Upper lobe of left lung (tissue), 6 donors: ENCODE measurements at places on chromosomes 2 and 18. TPM values are rescaled to one million over a fixed set of nuclear protein-coding genes. Genes with fewer than 3 reads are reported as not detected.

GRCh38 chr2:196566961-196567666 is 72.4 kb upstream of the CCDC150 start:
- H3K36me3 ChIP-seq: no peaks in the 10 kb centered on the region
- no peaks in the 10 kb centered on the region for H3K27me3 ChIP-seq
- no peak for DNase-seq
- H3K4me3 ChIP-seq: no peak overlapping the region

- H3K27me3 ChIP-seq: peaks cover 6% of the 10 kb centered on the region
- no peaks in the 10 kb centered on the region for H3K36me3 ChIP-seq
- DNase-seq: peak; percentile 86
- peak overlapping the region; percentile 50 for H3K4me3 ChIP-seq
These were observed 1.0 kb upstream of the NFATC1 start for GRCh38 chr18:79394534-79395307.

DNA sequence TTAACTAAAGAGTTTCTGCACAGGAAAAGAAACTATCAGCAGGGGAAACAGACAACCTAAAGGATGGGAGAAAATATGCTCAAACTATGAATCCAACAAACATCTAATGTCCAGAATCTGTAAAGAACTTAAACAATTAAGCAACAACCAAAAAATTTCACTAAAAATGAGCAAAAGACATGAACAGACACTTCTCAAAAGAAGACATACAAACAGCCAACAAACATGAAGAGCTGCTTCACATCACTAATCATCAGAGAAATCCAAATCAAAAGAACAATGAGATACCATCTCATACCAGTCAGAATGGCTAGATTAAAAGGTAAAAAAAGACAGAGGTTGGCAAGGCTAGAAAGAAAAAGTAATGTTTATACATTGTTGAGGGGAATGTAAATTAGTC is 8.8 kb upstream of the GULP1 start:
- no peak overlapping the region for H3K27ac ChIP-seq
- H3K4me3 ChIP-seq: no peak overlapping the region
- H3K36me3 ChIP-seq: no peaks in the 10 kb centered on the region
- no peak for DNase-seq
- H3K27me3 ChIP-seq: no peaks in the 10 kb centered on the region

DNA sequence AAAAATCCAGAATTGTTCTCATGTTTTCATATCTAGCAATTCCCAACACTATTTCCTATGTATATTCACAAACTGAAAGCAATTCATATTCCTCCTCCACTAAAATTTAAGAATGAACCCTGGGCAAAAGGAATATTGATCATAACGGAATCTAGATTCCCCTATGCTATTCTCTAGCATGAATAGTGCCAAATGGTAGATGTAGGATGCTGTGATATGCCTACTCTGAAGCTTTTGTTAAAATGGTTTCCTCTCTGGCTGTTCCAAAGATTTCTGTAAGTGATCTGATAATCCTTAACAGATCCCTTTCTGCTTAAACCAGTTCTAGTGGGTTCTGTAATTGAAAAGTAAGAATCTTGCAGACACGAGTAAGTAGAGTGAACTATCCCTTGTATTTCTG is 298.0 kb upstream of the TANK start:
- H3K36me3 ChIP-seq: no peaks in the 10 kb centered on the region
- no peak overlapping the region for H3K4me3 ChIP-seq
- H3K27me3 ChIP-seq: no peaks in the 10 kb centered on the region
- no peaks in the 10 kb centered on the region for H3K4me1 ChIP-seq

DNA sequence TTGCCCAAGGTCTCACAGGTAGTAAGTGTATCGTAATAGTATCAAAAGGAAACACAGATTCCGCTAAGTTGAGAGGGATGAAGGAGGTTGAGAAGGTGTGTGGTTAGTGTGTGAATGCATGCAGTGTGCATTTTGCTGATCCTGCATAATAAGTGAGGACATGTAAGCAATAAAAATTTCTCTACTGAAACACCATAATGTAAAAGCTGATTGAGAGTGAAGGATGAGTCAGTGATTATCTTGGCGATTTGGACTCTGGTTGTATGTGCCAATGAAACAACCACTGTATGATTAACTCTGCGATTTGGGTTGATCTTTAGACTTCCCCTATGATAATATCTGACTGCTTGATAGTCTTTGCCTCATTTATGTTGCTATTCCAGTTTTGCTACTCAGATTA is 16.7 kb upstream of the ADGRF3 start:
- no peak overlapping the region for H3K27ac ChIP-seq
- no peak for DNase-seq
- H3K27me3 ChIP-seq: no peaks in the 10 kb centered on the region

- DNase-seq: no peak
- H3K27ac ChIP-seq: no peak overlapping the region
- peaks cover 3% of the 10 kb centered on the region for H3K4me1 ChIP-seq
- no peaks in the 10 kb centered on the region for H3K36me3 ChIP-seq
- no peaks in the 10 kb centered on the region for H3K27me3 ChIP-seq
These were observed 109.8 kb downstream of the STK39 start for GRCh38 chr2:168137510-168138180.

Gene UGT1A10
- not detected for total RNA-seq

Gene ZBTB7C
- total RNA-seq: 18.1 TPM
